ENCODE measurements at places on chromosomes 16 and 17.

DNA sequence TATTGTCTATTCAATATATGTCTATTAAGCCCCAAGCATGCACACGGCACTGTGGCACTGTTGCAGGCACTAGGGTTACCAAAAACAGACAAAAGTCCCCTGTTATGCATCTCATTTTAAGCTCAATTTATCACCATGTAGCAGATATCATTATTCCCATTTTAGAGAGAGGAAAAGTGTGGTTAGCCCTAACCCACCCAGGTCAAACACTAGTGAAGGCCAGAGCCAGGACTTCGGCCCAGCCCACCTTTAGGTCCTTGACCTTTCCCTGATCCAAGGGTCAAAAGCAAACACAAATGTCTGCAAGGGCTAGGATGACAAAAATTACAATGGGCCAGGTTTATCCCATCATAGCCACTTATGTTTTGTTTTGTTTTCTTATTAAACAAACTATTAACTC, 130.3 kb upstream of the NUDT7 start:
- no peak for DNase-seq

- no peak for DNase-seq
Observed at GRCh38 chr17:64340557-64340956, 50.1 kb downstream of the PECAM1 start.

DNA sequence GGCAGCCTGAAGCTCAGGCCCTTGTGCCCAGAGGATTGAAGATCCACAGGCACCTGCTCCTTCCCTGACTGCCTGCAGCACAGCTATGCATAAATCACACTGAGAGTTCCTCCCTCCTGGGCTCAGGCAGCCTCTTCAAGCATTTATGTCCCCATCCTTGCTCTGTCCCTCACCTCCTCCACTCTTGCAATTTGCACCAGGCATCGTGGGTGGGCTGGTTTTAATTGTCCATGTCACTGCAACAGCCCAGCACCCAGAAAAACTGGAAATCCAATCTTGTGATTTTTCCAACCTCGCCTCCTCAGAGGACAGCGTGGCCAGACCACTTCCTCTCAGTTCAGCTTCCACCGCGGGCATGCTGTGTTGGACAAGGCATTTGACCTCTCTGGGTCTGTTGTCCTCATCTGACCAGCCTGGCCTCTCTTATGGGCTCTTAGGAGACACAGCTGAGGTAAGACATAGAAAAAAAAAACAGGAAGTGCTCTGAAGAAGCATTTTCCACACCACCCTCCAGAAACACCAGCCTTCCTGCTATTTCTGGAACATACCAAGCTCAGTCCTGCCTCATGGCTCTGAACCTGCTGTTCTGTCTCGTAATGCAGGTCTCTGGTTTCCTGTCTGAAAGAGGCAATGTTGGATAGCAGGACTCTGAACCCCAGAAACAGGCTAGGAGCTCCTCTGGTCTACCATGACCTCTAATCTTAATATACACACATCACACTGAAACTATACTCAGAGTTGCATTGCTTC, 8.3 kb downstream of the TMEM114 start:
- DNase-seq: no peak

- DNase-seq: no peak
Observed at GRCh38 chr17:55543709-55544108, 32.5 kb upstream of the SMIM36 start.

- DNase-seq: no peak
Observed at GRCh38 chr17:48997103-48997826, at the start of gene IGF2BP1. TSS of gene IGF2BP1 (plus strand) at chr17:48997385. CDS start at chr17:48997746, 361 bp downstream.

All from NCI-H2081 (cell line).